ENCODE measurements at places on chromosomes 12 and 14.

DNA sequence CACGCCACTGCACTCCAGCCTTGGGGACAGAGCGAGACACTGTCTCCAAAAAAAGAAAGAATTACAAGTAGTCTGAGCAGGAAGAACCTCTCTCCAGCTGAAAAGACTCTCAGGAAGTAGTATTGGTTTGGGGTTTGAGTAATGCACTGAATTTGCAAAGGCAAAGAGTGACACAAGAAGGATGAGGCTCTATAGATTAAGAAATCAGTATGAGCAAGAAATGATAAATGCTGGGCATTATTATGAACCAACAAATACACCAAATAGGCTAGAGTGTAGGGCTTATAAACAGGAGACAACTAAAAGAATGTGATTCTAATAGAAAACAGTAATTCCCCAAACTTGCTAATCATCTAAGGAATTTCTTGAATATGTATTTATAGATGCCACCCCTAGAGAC, 2.6 kb upstream of the SLC35E3 start:
- no peak for DNase-seq
- no peak overlapping the region for H3K27ac ChIP-seq
- no peak overlapping the region for H3K4me3 ChIP-seq
- H3K36me3 ChIP-seq: peaks cover 17% of the 10 kb centered on the region
- H3K4me1 ChIP-seq: peaks cover 12% of the 10 kb centered on the region

- no peak for DNase-seq
- no peak overlapping the region for H3K27ac ChIP-seq
- no peak overlapping the region for H3K4me3 ChIP-seq
- H3K27me3 ChIP-seq: peaks cover 12% of the 10 kb centered on the region
- no peaks in the 10 kb centered on the region for H3K4me1 ChIP-seq
- no peaks in the 10 kb centered on the region for H3K36me3 ChIP-seq
These were observed 172.2 kb downstream of the PTPRO start for GRCh38 chr12:15494329-15495046.

- peak; percentile 53 for DNase-seq
- H3K27me3 ChIP-seq: no peaks in the 10 kb centered on the region
- peak overlapping the region; percentile 83 for H3K4me3 ChIP-seq
- peaks cover 55% of the 10 kb centered on the region for H3K4me1 ChIP-seq
- peak overlapping the region; percentile 95 for H3K27ac ChIP-seq
These were observed 3.4 kb upstream of the IRF2BPL start for GRCh38 chr14:77031759-77032490.

- H3K27ac ChIP-seq: no peak overlapping the region
- H3K4me3 ChIP-seq: no peak overlapping the region
- DNase-seq: no peak
- peaks cover 1% of the 10 kb centered on the region for H3K4me1 ChIP-seq
- peaks cover 8% of the 10 kb centered on the region for H3K36me3 ChIP-seq
- H3K27me3 ChIP-seq: no peaks in the 10 kb centered on the region
These were observed 164.8 kb downstream of the DUSP6 start for GRCh38 chr12:89187507-89187906.

- DNase-seq: no peak
- no peaks in the 10 kb centered on the region for H3K4me1 ChIP-seq
- no peak overlapping the region for H3K4me3 ChIP-seq
- H3K36me3 ChIP-seq: no peaks in the 10 kb centered on the region
These were observed 49.4 kb downstream of the BICD1 start for GRCh38 chr12:32155961-32156529.

DNA sequence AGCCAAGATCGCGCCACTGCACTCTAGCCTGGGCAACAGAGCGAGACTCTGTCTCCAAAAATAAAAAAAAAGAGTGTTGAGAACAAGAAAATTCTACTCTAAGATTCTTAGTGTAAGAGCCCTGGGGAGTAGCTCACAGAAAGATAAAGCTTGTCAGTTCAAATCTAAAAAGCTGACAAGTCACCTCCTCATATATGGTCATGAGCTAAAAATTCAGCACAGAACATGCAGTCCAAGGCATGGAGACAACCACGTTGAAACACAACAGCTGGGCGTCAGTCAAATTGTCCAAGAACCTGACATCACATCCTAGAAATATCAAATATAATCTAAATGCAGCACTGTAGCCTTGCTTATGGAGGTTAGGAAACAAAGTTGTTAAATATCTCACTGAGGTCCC, 47.8 kb downstream of the CLIP1 start:
- peaks cover 30% of the 10 kb centered on the region for H3K36me3 ChIP-seq
- H3K27ac ChIP-seq: no peak overlapping the region
- no peaks in the 10 kb centered on the region for H3K27me3 ChIP-seq
- no peak for DNase-seq
- no peak overlapping the region for H3K4me3 ChIP-seq

DNA sequence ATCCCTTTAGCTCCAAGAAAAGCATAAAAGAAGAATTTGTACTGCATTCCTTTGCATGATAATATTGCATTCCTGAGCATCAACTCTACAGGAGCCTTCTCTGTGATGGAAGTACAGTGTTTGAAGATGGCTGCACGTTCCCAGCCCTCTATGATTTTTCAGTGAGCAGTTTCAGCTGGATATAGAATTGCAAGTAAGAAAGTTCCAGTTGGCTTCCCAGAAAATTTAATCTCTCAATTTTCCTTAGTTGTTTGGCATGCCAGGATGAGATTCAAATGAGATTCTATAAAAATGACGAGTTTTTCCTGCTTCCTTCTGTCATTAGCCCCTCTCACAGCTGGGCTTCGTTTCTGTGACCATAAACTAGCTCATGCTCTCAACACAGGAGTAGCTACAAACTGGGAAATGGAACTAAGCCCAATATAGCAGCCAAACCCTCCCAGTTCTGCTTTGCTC, 109.9 kb downstream of the TTC8 start:
- no peaks in the 10 kb centered on the region for H3K36me3 ChIP-seq
- no peaks in the 10 kb centered on the region for H3K4me1 ChIP-seq
- no peak for DNase-seq
- H3K4me3 ChIP-seq: no peak overlapping the region

GRCh38 chr14:56592746-56593544, 13.3 kb downstream of the TMEM260 start:
- H3K27me3 ChIP-seq: no peaks in the 10 kb centered on the region
- H3K4me3 ChIP-seq: no peak overlapping the region
- DNase-seq: no peak
- H3K36me3 ChIP-seq: peaks cover 10% of the 10 kb centered on the region

- H3K27me3 ChIP-seq: no peaks in the 10 kb centered on the region
- no peaks in the 10 kb centered on the region for H3K36me3 ChIP-seq
- no peak overlapping the region for H3K4me3 ChIP-seq
- no peak for DNase-seq
These were observed 141.8 kb downstream of the CACNA1C start for GRCh38 chr12:2194571-2194970.

DNA sequence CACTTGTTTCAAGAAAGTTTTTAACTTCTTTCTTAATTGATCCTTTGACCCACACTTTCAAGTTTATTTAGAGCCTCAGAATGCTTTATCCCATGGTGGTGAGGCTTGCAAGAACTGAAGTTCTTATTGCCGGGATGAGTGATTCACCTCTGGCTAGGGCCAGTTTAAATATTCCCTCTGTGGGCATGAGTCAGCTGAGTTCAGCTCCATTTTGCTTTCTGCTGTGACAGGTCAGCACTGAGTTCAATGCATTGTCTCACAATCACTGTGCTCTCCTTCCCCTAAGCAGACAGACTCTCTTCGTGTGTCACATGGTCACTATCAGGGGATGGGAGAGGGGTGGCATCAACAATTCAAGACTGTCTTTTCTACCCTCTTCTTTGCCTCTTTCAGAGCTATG, 514.6 kb upstream of the FBXO33 start:
- no peaks in the 10 kb centered on the region for H3K4me1 ChIP-seq
- no peak overlapping the region for H3K27ac ChIP-seq
- H3K4me3 ChIP-seq: no peak overlapping the region
- no peaks in the 10 kb centered on the region for H3K36me3 ChIP-seq
- DNase-seq: no peak

Data from activated naive CD4-positive, alpha-beta T cell treated with anti-CD3 and anti-CD28 coated beads for 36 hours (primary cell).